ENCODE measurements at places on chromosomes 3 and 15.

DNA sequence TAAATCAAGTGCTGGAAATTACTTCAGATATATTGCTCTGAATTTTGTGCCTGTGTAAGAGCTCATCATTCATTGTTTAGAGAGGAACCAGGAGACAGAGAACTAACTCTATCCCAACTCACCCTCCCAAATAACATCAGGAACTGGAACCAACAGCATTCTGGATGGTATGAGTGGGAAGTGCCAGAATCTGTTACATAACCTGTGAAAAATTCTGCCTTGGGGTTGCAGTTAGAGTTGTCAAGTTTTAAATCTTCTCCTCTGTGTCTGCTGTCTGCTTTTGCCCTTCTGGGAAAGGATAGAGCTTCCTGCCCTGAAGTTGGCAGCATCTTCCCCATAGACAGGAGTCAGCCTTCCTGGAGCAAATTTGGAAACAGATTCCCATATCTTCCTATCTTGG lies 41.2 kb downstream of the TIMP4 start:
- DNase-seq, result no peak

- no peak for DNase-seq
Observed at GRCh38 chr3:49845694-49846093, 10.7 kb downstream of the TRAIP start.

- DNase-seq, result peak; percentile 9
Observed at GRCh38 chr15:39925112-39925842, 5.2 kb upstream of the GPR176 start.

DNA sequence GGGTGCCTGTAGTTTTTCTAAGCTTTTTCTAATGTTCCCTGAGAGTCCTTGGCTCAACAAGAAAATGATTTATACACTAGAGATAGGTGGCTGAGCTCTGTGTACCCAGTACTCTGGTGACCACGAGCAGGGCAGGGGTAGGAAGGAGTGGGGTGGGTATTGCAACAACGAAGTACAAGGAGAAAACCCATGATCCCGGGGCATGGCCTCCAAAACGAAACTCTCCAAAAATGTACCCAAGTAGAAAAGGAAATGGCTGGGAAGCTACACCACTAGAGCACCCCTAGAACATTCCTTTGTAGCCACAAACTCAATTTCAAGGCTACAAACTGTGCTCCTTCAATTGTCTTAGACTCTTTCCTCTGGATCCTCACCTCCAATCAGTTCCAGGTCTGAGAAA lies 138.9 kb downstream of the DUT start:
- DNase-seq, result no peak

DNA sequence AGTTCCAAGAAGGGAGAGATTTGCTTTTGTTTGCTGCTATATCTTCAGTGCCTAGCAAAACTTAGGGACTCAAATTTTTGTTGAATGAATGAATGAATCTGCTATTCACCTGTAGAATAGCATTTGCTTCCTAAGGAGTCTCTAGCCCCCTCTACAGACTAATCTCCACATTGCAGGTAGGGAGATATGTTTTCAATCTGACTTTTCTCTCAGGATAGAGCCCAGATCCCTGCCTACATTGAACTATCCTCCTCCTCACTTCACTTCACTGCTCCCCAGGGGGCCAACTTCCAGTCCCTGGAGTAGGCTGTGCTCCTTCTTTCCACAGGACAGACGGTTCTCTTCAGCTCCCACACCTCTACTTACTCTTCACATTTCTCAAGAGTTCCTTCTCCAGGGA lies 81.9 kb upstream of the PTX3 start:
- DNase-seq, result no peak

GRCh38 chr3:79086514-79086913 lies 681.3 kb downstream of the ROBO1 start:
- DNase-seq, result no peak

GRCh38 chr3:54303517-54304375 lies 181.4 kb downstream of the CACNA2D3 start:
- no peak for DNase-seq

- no peak for DNase-seq
Observed at GRCh38 chr3:124281453-124282316, 289.8 kb upstream of the ROPN1 start.

- DNase-seq, result no peak
Observed at GRCh38 chr3:123739754-123740153, 144.4 kb downstream of the MYLK start.

GRCh38 chr3:134064081-134064480 lies 34.4 kb upstream of the SLCO2A1 start:
- DNase-seq, result no peak

GRCh38 chr15:67945951-67946700 lies 106.3 kb upstream of the RNU6-1 start:
- no peak for DNase-seq

DNA sequence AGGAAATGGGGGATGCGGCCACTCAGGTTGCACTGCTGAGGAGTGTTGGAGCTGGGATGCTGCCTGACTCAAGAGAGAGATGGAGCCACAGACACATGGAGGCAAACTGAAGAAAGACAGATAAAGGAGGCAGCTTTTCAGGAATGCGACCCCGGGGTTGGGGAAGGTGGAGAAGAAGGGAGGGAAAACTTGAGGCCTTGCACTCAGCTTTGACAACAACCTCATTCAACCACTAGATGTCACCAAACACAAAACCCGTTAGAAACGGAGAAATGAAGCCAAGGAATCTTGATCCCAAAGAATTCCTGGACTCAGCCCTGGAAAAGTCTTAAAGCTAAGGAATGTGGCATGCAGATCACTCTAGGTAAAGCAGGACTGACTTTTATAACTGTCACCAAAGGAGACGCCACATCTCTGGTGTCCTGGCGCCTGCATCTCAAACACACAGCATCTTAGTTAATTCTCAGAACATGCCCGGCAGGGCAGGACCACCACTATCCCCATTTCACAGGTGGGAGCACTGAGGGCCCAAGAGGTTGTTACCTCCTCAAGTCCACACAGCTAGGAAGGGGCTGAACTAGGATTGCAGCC lies 59.6 kb upstream of the LMCD1 start:
- no peak for DNase-seq

GRCh38 chr15:48040166-48040817 lies 80.5 kb upstream of the SLC24A5 start:
- DNase-seq, result no peak

GRCh38 chr3:59653405-59654122 lies 603.7 kb upstream of the CFAP20DC start:
- DNase-seq, result no peak

GRCh38 chr3:171164067-171164465 lies 137.5 kb upstream of the SLC2A2 start:
- DNase-seq, result no peak

DNA sequence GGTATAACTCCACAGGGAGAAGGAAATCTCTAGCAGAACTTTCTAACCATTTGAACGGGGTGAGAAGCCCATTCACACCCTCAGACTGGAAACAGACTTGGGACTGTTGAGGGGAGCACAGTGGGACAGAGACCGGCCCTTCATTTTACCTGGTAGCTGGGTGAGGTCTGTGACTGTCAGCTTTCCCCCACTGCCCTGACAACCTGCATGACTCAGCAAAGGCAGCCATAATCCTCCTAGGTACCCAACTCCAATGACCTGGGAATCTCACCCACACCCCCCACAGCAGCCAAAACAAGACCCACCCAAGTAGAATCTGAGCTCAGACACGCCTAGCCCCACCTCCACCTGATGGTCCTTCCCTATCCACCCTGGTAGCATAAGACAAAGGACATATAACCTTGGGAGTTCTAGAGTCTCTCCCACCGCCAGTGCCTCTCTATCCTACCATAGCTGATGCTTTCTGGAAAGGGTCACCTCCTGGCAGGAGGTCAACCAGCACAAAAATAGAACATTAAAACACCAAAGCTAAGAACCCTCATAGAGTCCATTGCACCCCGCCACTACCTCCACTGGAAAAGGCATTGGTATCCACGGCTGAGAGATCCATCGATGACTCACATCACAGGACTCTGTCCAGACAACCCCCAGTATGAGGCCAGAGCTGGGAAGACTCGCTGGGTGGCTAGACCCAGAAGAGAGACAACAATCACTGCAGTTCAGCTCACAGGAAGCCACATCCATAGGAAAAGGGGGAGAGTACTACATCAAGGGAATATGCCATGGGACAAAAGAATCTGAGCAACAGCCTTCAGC lies 28.0 kb downstream of the SENP7 start:
- no peak for DNase-seq

GRCh38 chr3:31086698-31087097 lies 192.2 kb upstream of the GADL1 start:
- DNase-seq, result no peak

DNA sequence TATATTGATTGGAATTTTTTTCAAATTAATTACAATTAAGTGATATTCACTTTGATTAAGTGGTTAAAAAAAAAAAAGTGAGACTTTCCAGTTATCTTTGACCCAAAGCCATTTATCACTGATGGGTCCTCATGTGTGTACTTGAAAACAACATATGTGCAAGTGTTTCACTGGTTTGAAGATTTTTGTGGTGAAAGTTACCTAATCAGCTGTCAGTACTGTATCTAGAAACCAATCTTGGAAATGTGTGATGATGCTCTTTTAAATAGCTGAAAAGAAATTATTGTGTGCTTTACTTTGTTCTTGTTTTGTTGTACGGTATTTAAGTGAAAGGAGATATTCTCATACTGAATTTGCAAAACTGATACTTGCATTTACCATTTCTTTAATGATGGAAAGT lies 11.6 kb upstream of the XCR1 start:
- DNase-seq, result no peak

- DNase-seq, result no peak
Observed at GRCh38 chr15:39852250-39852649, 67.8 kb downstream of the GPR176 start.

DNA sequence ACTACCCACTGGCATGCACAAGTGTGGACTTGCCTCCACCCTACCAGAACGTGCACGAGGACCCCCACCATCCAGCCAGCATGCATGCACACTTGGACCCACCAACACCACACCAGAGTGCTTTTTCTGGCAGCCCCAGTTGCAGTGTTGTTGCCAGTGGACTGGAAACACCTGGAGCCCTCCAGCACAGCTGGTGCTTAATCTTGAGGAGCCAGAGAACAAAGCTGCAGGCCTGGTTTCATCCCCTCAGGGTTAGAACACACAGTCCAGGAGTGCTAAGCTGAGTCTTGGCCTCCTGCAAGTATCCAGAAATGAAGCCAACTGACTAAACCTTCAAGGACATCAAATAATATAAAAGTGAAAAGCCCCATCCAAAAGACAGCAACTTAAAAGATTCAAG lies 888.0 kb downstream of the NTRK3 start:
- DNase-seq, result no peak

- DNase-seq, result no peak
Observed at GRCh38 chr3:5105050-5105449, 17.0 kb upstream of the ARL8B start.

GRCh38 chr3:13077431-13078162 lies 4.4 kb upstream of the IQSEC1 start:
- no peak for DNase-seq

DNA sequence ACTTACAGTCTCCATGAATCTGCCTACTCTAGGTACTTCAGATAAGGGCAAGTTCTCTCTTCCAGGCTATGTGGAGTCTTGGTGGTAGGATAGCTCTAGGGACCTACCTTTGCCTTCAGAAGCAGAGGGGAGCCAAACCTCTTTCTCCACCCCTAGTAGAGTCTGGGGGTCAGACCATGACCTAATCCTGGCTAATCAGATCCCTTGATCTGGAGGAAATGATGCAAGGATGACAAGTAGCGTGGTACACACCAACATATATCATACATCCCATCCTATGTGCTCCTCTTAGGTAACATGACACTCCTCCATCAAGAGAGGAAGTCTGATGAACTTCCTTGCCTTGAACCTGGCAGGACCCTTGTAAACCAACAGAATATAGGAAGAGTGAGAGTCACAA lies 15.4 kb upstream of the PLA2G4F start:
- DNase-seq, result no peak

- no peak for DNase-seq
Observed at GRCh38 chr15:78209646-78210348, 24.6 kb downstream of the ACSBG1 start.

DNA sequence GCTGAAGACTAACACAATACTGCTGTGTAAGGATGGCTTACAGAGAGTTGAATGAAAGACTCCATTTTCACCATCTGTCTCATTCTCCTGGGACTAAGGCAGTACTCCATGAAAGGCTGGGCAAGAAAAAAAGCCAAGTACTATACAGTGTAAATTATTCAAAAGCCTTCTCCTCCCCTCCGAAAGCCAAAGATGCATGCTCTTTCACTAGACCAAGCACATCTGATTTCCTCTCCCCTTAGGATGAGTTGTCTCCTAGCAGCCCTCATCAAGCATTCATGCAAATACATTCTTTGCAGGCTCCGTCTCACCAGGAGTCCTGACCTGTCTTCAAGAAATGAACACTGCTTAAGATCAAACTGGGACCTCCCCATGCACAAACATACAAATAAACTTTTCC lies 133.5 kb upstream of the THBS1 start:
- no peak for DNase-seq

DNA sequence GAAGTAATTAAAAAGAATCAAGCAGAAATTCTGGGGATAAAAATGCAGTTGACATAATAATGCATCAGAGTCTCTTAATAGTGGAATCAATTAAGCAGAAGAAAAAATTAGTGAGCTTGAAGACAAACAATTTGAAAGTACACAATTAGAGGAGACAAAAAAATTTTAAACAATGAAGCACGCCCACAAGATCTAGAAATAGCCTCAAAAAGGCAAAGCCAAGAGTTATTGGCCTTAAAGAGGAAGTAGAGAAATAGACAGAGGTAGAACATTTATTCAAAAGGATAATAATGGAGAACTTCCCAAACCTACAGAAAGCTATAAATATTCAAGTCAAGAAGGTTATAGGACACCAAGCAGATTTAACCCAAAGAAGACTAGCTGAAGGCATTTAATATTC lies 113.3 kb downstream of the TBC1D2B start:
- no peak for DNase-seq

DNA sequence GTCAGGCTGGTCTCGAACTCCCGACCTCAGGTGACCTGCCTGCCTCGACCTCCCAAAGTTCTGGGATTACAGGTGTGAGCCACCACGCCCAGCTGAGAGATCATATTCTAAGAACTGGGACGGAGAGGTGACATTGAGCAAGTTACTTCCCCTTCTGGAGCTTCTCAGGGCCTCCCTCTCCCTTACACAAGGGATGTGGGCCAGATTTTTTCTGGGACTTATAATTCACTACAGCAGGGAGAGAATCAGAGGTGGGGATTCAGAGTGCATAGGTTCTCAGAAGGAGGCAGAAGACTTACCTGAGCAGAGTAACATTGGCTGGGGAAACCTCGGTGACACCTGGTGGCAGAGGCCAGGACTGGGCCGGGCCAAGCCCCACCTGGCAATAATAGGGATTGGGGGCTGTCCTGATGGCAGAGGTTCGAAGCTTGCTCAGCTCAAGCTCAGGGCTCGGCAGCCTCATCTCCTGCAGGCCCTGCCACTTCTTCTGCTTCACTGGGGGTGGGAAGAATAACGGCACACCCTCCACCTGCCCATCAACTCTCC lies 6.8 kb downstream of the LTK start:
- no peak for DNase-seq

GRCh38 chr3:177281292-177282118 lies 84.2 kb upstream of the TBL1XR1 start:
- no peak for DNase-seq

GRCh38 chr15:98583771-98584430 lies 64.4 kb upstream of the IGF1R start:
- no peak for DNase-seq
